Left colon (tissue), 2 donors: ENCODE measurements at places on chromosomes 1 and 21. TPM values are rescaled to one million over a fixed set of nuclear protein-coding genes. Genes with fewer than 3 reads are reported as not detected.

GRCh38 chr21:45611296-45611695, 32.2 kb upstream of the PCBP3 start:
- DNase-seq, result no peak

GRCh38 chr1:51203121-51203873, 32.8 kb upstream of the RNF11 start:
- no peak for DNase-seq

GRCh38 chr1:91801496-91802115, 84.3 kb downstream of the TGFBR3 start:
- no peak for DNase-seq

DNA sequence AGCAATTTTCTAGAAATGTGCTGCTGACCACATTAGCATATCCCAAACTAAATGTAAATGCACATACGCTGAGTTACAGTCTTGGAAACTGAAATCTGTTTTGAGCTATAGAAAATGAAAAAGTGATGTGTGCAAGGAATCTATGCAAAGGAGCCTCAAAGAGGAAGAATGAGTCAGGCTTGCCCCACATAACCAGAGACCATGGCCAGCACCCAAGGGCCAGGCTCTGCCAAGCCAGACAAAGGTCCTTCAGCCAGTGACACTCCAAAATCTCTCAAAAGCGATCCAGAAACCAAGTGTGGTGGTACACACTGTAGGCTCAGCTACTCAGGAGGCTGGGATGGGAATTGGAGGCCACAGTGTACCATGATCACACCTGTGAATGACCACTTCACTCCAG, 195.2 kb downstream of the TOMM20 start:
- DNase-seq, result no peak

DNA sequence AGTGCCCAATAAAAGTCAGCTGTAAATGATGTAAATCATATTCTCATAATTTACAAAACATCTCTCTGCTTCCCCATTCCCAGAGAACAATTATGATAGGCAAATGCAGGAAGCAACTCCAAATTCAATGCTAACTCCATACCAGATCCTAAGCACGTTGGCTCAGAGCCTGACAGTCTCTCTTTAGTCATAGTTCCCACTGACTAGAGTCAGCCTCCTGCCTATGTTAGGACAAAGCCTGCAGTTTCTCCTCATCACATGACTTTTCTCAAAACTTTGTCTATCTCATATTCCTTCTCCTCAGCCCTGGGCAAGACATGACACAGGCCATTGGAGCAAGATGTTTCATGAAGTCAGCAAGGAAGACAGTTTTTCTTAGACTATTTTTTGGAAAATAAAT, 101.5 kb upstream of the COL24A1 start:
- no peak for DNase-seq

DNA sequence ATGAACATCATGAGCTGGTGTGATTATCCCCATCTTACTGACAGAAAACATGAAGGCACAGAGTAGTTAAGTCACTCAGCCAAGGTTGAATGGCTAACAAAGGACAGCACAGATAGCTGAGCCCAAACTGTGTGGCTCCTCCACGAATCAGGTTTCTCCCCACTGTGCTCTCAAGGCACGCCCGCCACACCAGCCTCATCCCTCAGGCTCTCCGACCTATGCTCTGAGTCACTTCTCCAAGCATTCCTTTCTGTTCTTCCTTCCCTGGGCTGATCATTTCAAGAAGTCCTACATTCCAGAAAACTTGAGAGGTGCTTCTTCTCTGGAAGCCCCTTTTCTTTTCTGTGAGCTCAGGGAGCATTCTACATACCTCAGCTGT, 25.3 kb upstream of the SDC3 start:
- DNase-seq, result no peak

The PLA2G4A gene
- total RNA-seq, result 5.8 TPM

The MYCL gene
- 13.7 TPM for total RNA-seq
